SK-MEL-5 (cell line): ENCODE measurements at places on chromosomes 16 and 17.
A peak's percentile ranks its signal among the peaks of the same experiment; 100 is the strongest.

- peak; percentile 46 for DNase-seq
Measured at GRCh38 chr16:26026709-26027450, 335.1 kb downstream of the HS3ST4 start.

- no peak for DNase-seq
Measured at GRCh38 chr16:46709469-46710005, 20.1 kb downstream of the ORC6 start.

- DNase-seq: no peak
Measured at GRCh38 chr17:1626333-1626732, 2.3 kb downstream of the SLC43A2 start.

- peak; percentile 79 for DNase-seq
Measured at GRCh38 chr17:73255671-73256181, 6.0 kb downstream of the CPSF4L start.

GRCh38 chr17:72472106-72472505 lies 351.3 kb downstream of the SOX9 start:
- DNase-seq: no peak

GRCh38 chr17:17994271-17995069 lies 21.8 kb downstream of the DRC3 start:
- peak; percentile 72 for DNase-seq

GRCh38 chr16:23788685-23789084 lies 33.9 kb downstream of the CHP2 start:
- no peak for DNase-seq

DNA sequence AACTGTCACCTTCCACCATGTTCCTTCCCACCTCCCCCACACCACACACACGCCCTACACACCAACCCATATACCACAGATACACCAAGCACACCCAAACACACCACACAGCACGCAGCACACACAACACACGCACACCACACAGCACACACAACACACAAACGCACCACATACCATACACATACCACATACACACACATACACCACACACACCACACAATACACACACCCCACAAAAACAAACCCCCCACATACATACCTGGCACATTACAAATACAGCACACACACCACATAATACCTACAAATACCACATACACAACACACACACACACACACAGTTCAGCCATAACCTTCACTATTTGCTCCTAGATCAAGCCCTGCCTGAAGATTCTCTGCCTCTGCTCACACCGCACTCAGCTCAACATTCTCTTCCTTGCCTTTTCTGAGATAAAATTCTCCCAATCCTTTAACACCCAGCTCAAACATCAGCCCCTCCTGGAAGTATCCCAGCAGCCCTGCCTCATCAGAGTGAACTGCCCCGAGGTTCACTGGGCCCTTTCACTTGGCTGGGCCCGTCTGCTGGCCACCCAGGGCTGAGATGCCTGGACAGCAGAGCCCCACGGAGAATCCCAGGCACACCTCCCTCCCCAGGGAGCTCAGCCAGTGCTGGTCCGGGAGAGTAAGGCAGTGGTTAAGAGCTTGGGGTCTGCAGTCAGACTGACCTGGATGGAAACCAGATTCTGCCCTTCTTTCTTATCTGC lies 31.9 kb upstream of the CPNE2 start:
- no peak for DNase-seq

DNA sequence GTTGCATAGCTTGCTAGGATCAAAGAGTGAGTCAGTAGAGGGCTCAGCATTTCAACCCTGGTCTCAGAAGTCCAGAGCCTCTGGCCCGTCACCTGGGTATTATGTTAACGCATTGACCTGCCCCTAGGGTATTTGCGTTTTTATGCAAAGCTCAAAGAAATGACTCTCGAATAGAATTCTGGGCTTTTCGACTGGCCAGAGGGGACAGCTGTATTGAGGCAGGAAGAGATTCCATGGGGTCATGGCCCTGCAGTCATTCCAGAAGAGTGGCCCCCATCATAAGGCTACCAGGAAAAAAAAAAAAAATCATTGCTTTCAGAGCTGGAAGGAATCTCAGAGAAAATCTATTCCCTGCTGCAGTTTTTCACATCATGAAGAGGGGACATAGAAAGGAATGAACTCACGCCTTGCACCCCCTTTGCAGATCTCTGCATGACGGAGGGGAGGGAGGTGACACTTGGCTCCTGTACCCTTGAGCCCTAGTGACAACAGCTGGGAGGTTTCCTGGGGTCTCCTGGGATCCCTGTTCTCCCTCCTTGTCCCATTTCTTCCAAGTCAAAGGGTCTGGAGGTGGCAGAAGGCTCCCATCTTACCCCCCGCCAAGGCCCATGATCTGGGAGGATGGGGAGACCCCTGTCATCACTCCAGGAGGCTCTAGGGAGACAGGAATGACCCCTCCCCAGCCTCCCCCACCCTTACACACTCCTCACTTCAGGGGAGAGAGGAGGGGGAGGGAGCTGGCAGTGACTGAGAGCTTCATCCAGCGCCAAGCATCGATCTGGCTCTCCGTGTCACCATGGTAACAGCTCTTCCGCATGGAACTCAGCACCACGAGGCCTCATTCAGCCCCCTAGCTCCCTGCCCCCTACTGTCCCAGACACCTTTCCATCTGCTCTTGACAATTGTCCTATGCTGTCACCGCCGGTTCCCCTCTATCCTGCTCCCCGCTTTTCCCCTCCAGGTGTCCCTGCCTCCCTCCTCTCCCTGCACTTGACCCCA lies 35.8 kb downstream of the GP2 start:
- DNase-seq: no peak

- DNase-seq: no peak
Measured at GRCh38 chr17:80901319-80901718, 90.3 kb upstream of the CHMP6 start.

DNA sequence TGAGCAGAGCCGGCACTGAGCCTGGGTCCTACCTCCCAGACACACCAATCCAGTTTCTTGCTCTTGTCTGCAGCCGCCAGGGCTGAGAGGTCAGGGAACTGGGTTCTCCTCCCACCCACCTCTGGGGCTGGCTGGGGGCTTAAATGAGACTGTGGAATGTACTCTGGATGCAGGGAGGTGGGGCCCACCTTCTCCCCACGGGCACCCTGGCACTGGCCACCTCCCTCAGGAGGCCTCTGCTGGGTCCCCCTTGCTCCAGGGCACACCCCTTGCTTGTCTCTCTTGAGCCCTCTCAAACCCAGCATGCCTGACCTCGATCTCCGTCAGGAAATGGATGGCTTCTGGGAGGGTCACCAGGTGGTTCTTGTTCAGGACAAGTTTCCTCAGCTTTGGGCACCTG lies 6.4 kb downstream of the FLII start:
- no peak for DNase-seq

- DNase-seq: peak; percentile 70
Measured at GRCh38 chr17:73340093-73340596, 28.3 kb upstream of the CDC42EP4 start.

DNA sequence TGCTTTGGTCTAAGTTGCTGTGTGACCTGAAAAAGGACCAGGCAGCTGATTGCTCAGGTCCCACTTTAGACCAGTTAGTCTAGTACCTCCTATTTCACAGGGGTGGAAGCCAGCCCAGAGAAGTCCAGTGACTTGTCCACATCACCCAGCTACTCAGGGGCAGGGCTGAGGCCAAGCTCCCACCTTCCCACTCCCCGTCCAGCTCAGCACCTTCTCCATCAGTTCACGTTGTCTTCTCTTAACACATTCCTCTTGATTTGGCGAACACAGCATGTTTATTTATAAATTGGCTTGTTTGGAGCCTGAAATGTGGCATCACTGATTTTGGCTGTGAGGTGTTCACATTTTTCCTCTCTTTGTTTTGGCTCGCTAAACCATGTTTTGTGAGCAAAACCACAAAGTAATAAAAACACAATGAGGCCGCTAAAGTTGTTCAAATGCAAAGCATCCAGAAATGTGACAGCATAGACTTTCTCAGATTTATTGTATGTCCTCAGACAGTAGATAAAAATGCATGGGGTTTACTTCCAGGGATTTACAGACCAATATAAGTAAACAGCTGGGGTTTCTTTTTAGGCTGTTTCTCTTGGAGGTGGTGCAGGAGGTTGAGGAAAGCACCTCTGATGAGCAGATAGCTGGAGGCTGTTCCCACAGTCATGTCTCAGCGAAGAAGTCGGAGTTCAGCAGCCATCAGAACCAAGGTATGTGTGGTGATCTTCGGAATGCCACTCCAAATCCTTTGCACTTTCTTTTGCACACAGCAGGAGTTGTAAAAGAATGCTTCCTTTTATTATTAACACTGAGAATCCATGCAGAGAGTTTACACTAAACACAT lies 88.4 kb downstream of the PLXDC1 start:
- no peak for DNase-seq

GRCh38 chr16:3654249-3654991 lies at the start of gene DNASE1:
Gene DNASE1, plus strand, starts transcription at chr16:3654691. Its CDS starts 683 bp downstream, at chr16:3655374.
- peak; percentile 79 for DNase-seq

GRCh38 chr16:46715769-46716305 lies 26.4 kb downstream of the ORC6 start:
- DNase-seq: no peak

DNA sequence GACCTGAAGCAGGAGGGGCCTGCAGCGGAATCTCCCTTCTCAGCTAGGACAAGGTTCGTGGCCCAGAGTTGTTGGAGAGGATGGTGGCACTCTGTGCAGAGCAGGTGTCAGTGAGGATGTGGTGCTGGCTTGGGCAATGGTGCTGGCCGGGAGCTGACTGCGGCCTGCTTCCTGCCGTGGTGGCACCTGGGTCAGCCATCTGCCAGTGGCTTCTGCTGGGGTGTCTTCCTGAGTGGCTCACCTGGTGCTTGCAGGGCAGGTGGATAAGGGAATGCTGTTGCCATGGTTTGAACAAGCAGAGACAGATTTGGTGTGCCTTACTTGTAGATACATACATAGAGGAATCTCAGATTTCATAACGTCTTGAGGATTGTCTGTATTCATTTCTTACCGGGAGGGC lies 69.6 kb downstream of the SEC14L1 start:
- no peak for DNase-seq

DNA sequence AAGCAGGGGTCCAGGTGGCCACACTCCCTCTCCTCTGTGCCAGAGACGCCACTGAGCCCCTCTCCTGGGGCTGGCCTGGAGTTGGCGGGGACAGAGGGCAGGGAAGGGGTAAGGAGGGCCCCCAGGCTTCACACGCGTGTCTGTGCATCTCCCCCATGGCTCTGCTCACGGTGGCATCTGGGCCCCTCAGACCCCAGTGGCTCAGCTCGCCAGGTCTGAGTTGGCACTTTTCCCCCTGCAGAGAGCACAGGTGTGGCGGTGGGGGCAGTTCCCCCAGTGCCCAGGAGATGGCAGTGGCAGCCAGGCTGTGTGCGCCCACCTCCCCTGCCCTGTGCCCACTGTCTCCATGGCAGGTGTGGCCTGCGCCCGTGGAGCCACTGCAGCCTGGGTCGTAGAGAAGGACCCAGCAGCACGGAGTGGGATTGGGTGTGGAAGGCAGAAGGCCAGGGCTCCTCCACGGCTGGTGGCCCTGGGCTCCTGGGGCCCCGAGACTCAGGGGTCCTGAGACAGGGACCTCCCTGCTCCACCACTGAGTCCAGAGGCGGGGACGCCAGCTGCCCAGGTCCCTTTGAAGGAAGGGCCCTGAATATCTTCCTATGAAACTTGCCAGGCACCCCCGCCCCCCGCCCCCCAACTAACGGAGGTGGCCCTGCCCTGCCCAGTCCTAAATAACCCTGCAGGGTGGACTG lies 4.3 kb upstream of the APRT start:
- DNase-seq: peak; percentile 45

GRCh38 chr16:69725480-69726312 lies 664 bp downstream of the NQO1 start:
- DNase-seq: no peak

DNA sequence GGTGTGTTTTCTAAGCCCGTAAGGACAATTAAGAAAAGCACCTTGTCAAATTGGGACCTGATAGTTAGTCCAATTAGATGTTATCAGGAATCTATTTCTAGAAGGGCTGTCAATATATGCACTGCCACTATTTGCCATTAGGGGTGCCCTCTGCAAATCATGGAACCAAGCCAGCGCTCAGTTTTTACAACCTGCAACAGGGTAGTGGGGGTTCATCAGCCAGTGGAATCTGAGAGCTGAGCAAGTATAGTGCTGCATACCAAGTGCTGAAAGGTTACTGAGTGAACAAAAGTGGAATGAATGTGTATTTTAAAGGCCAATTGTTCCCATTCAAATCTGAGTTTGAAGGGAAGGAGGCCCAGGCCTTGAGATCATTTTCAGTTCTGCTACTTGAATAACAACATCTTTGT lies 10.4 kb downstream of the PRR11 start:
- DNase-seq: peak; percentile 94

GRCh38 chr17:21297026-21297520 lies 12.6 kb downstream of the MAP2K3 start:
- DNase-seq: no peak

GRCh38 chr17:82930924-82931698 lies 91.3 kb upstream of the ZNF750 start:
- no peak for DNase-seq

- no peak for DNase-seq
Measured at GRCh38 chr16:11402051-11402744, 56.9 kb downstream of the RMI2 start.

DNA sequence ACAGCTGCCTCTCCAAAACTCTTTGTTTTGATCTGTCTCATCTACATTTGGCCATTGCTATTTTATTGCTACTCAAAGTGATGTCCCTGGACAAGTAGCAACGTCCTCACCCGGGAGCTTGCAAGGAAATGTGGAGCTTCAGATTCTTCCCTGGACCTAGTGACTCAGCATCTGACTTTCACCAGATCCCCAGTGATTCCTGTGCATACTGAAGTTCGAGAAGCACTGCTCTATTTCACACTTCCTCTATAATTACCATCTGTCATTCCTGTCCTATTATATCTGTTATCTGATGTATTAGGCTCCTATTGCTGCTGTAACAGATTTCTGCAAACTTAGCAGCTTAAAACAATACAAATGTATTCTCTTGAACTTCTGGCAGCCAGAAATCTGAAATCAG lies 28.5 kb upstream of the VAT1L start:
- DNase-seq: no peak

GRCh38 chr17:20071824-20072691 lies 62.9 kb downstream of the SPECC1 start:
- no peak for DNase-seq

DNA sequence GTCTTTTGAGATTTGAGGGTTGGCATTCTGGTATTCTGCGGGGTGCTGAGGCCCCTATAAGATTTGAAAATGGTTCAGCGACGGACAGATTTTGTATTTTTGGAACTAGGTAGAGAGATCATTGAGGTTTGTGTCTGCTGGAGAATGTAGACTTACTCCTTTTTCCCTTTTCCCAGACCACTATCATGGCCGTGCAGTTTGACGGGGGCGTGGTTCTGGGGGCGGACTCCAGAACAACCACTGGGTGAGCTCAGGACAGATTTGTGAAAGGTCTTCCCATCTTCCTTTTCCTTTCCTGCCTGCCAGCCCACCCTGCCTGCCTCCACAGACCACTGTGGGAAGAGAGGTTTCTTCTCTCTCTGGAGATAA lies 572 bp downstream of the PSMB6 start:
- peak; percentile 63 for DNase-seq

- no peak for DNase-seq
Measured at GRCh38 chr17:74830861-74831260, 28.8 kb downstream of the GRIN2C start.

- DNase-seq: no peak
Measured at GRCh38 chr16:1871974-1872635, at the start of gene MEIOB. Gene MEIOB, minus strand, starts transcription at chr16:1872164. Its CDS starts 3,989 bp downstream, at chr16:1868175.
